ENCODE measurements at places on chromosomes 7 and 10.

DNA sequence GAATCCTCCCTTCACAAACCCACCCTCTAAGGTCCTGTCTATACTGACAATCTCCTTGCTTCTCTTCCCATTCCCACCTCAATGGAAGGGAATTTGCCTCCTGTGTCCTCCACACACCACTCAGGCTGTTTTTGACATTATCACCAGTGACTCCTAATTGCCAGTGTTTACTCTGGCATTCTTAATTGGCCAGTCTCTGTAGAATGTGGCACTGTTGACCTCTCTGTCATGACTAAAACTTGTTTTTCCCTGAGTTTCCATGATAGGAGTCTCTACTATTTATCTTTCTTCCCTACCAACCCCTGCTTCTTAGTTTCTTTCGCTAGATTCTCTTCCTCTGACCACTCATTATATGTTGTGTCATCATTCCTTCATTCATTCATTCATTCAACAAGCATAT is 12.1 kb downstream of the SLC16A12 start:
- no peaks in the 10 kb centered on the region for H3K36me3 ChIP-seq
- no peak for DNase-seq
- H3K27ac ChIP-seq, result no peak overlapping the region
- H3K27me3 ChIP-seq, result peaks cover 4% of the 10 kb centered on the region

GRCh38 chr10:24791084-24791726 is 67.5 kb upstream of the ARHGAP21 start:
- no peaks in the 10 kb centered on the region for H3K27me3 ChIP-seq
- no peak overlapping the region for H3K4me3 ChIP-seq
- DNase-seq, result no peak
- no peaks in the 10 kb centered on the region for H3K4me1 ChIP-seq
- no peak overlapping the region for H3K27ac ChIP-seq

DNA sequence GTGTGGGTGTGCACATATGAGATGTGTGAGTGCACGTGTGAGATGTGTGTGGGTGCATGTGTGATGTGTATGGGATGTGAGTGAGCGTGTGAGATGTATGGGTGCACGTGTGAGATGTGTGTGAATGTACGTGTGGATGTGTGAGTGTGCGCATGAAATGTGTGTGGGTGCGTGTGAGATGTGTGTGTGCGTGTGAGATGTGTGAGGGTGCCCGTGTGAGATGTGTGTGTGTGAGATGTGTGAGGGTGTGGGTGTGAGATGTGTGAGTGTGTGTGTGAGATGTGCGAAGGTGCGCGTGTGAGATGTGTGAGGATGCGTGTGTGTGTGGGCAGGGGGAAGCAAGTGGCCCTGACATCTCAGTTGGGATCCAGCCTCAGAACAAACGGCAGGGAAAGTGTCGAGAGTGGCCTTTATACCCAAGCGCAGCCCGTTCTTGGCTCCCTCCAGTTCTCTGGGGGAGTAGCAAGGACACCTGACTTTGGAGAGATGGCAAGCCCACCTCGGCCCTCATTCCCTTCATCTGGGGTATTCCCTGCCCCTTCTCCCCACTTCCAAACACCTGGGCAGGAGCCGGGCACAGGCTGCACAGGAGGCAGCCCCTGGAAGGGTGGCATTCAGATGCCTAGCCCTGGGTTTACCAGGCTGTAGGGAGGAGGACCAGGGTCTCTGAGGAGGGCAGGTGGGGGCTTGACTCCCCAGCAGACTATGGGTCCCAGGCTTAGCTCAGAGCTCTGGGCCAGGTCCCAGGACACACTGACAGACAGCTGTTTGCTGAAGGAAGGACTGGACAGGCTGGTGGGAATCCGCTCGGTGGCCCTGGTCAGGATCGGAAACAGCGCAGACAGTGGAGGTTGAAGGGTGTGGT is 31.6 kb downstream of the PPIF start:
- no peak overlapping the region for H3K27ac ChIP-seq
- H3K4me3 ChIP-seq, result no peak overlapping the region
- H3K4me1 ChIP-seq, result no peaks in the 10 kb centered on the region
- H3K27me3 ChIP-seq, result no peaks in the 10 kb centered on the region
- no peak for DNase-seq

- H3K4me1 ChIP-seq, result peaks cover 39% of the 10 kb centered on the region
- H3K36me3 ChIP-seq, result no peaks in the 10 kb centered on the region
- H3K4me3 ChIP-seq, result no peak overlapping the region
Measured at GRCh38 chr10:101221549-101221948, 7.7 kb downstream of the LBX1 start.

DNA sequence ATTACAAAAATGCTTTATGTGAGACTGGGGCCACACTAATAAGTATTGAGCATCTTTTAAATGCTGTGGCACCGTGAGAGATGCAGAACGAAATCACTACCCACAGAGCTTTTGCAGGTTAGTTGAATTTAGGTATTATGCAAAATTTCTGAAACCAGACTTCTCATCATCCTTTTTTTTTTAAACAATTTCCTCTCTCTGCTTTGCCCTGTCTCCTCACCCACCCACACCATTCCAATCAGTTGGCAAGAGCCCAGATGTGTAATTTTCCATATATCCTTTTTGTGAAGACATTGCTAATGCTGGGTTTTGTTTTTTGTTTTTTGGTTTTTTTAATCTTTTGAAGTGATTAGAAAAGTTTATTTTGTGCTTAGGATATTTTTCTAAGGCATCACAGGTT is 1.1 kb downstream of the YAE1 start:
- peak overlapping the region; percentile 96 for H3K27ac ChIP-seq
- H3K27me3 ChIP-seq, result no peaks in the 10 kb centered on the region

- H3K27ac ChIP-seq, result no peak overlapping the region
- DNase-seq, result no peak
- H3K4me1 ChIP-seq, result no peaks in the 10 kb centered on the region
- no peak overlapping the region for H3K4me3 ChIP-seq
Measured at GRCh38 chr10:28823501-28824075, 146.3 kb downstream of the BAMBI start.

GRCh38 chr7:27217951-27218350 is 18.1 kb upstream of the HOXA13 start:
- no peak overlapping the region for H3K27ac ChIP-seq
- DNase-seq, result no peak
- H3K36me3 ChIP-seq, result no peaks in the 10 kb centered on the region
- H3K27me3 ChIP-seq, result peaks cover 66% of the 10 kb centered on the region
- no peaks in the 10 kb centered on the region for H3K4me1 ChIP-seq
